ENCODE measurements at places on chromosomes 12 and 14.

- DNase-seq: no peak
Measured at GRCh38 chr12:112121780-112122565, 3.4 kb upstream of the TRAFD1 start.

DNA sequence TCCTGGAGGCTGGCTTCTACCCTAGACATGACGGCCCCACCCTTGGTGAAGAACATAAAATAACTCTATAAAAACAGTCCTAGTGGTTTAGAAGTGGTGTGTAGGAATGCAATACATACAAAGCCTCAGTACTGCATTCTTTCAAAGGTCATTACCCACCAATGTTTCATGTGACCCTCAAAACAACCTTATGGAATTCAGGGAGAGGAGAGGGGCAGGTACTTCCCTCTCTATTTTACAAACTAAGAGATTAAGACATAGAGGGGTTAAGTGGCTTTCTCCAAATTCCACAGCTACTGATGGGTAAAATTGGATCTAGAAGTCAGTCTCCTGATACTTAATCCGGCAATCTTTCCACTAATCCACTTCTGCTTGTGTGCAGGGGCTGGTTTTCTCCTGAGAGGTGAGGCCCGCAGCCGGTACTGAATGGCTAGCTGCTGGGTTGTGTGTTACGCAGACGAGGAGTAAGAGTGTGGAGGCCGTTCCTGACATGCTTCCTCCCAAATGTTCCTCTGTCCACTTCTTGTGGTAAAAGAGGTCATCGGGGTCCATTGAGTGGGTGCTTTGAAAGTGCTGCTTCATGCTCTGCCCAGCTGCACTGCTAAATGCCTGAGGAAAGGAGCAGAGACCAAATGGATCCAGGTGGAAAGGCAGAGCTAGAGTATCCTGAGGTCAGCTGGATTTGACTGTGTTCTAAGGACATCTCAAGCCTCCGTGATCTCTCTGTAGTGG, 16.2 kb downstream of the SLC7A8 start:
- no peak for DNase-seq

DNA sequence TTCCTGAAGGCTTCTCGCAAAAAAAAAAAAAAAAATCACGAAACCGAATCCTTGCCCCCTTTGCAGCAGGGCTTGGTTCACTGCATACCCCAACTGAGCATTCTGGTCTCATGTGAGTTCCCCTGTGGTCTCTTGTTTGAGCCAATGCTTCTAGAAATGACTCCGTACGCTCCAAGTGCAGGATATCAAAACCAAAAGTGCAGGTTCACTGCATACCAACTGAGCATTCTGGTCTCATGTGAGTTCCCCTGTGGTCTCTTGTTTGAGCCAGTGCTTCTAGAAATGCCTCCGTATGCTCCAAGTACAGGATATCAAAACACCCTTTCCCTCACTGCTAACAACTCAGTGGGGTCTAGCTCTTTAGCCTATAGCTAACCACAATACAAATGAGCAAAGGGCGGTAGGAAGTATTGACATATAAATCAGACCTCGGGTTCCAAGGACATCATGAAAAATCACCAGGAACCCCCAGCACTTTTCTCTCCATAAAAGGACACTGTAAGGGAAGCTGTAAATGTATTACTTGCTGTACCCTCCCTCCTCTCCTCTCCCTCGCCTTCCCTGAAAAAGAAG, 206.3 kb upstream of the NOS1 start:
- no peak for DNase-seq

DNA sequence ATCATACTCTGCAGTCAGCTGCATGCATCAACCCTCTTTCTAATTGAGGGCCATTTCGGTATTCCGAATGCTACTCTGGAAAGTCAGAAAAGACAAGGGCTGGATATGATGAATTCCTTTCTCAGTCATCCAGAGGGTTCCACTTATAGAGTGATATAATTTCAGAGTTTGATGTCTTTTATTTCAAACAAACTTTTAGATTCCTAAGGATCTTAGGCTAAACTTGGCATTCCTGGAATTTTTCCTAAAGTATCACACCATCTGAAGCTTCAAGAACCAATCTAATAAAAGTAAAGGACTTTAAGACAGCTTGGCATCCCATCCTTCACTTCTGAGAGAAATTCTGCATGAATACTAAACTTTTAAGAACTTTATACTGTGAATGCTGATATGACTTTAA, 69.3 kb upstream of the KCNJ8 start:
- DNase-seq: no peak

- DNase-seq: no peak
Measured at GRCh38 chr12:49227713-49228112, 37.2 kb upstream of the TUBA1C start.

DNA sequence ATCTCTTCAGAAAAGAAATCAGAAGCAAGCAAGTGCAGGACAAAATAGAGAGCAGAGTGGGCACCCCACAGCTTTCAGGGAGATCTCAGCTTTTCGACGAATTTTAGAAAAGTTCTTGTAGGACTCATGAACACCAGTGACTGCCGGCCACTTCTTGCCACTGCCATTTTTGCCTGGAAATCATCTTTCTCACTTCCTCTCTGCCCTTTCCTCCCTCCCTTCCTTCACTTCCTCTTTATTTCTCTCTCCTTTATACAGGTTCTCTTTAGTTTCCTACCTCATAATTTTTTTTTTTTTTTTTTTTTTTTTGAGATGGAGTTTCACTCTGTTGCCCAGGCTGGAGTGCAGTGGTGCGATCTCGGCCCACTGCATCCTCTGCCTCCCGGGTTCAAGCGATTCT, 185.6 kb downstream of the APAF1 start:
- DNase-seq: no peak

GRCh38 chr12:75208856-75209811, 505 bp downstream of the KCNC2 start:
- no peak for DNase-seq

GRCh38 chr12:117967043-117967442, 1.7 kb downstream of the KSR2 start:
- no peak for DNase-seq

GRCh38 chr14:87873741-87874140, 119.2 kb downstream of the GALC start:
- DNase-seq: no peak

GRCh38 chr14:89649451-89650075, 232.5 kb upstream of the FOXN3 start:
- no peak for DNase-seq

GRCh38 chr12:118999107-118999506, 17.8 kb downstream of the SRRM4 start:
- DNase-seq: no peak

GRCh38 chr14:105641075-105641937, 114.9 kb downstream of the TMEM121 start:
- DNase-seq: no peak

DNA sequence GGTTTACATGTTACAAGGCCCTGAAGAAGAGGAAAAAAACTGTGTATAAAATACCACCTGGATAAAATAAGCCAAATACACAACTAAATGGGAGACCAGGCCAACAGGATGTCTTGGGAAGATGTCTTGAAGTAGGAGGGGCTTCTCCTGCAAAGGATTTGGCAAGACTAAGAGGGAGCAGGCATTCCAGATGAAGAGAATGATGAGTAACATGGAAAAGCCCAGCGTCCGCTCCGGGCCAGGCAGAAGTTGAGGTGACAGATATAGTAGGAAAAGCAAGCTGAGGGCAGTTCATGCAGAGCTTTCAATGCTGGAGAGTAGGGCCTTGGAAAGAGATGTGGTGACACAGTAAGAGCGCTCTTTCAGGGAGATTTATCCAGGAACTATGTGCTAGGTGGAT, 16.1 kb upstream of the EIF4B start:
- no peak for DNase-seq

DNA sequence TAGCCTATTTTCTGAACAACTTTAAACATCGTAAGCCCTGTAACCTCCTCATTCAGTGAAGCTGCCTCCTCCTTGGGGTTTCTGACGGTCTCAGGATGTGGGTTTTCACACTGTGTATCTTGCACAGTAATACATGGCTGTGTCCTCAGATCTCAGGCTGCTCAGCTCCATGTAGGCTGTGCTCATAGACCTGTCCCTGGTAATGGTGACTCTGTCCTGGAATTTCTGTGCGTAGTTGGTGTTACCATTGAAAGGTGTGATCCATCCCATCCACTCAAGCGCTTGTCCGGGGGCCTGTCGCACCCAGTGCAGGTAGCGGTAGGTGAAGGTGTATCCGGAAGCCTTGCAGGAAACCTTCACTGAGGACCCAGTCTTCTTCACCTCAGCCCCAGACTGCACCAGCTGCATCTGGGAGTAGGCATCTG, 980.5 kb downstream of the TMEM121 start:
- DNase-seq: no peak

DNA sequence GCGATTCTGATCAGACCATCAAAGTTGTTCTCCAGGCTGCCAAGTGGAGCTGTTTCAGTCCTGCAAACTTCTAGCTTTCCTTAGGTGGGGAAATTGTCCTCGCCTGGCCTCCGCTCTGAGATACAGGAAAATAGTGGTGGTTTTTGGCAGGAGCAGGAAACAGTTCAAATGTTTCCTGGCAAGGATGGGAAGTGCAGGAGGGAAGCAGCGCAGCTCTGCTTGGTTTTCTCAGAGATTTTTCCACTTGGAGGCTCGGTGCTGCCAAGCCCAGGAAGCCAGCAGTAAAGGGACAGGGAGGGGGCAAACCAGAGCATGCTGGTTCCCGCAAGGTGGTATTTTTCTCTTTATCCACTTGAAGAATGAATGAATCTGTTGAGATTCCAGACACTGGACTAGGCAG, 17.0 kb downstream of the TMEM63C start:
- DNase-seq: no peak

- DNase-seq: no peak
Measured at GRCh38 chr12:79569679-79570078, 121.1 kb downstream of the PAWR start.

DNA sequence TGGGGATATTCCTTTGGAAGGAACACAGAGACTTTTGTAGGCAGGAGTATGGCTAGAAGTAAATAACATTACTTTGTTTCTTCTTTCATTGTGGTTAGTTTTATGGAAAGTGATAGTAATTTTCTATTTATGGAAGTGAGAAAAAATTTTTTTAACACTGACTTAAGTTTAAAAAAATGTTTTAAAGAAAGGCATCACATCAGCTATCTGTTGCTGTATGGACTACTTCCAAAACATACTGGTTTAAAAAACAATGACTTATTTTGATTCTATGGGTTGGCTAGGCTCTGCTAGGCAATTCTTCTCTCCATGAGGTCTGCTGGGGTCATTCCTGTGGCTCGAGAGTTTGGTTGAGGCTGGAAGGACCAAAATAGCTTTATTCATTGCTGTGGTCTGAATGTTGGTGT, 31.7 kb upstream of the SLC38A2 start:
- DNase-seq: no peak

GRCh38 chr14:100413699-100414098, 90.6 kb downstream of the SLC25A47 start:
- no peak for DNase-seq

GRCh38 chr14:61320806-61321384, 484 bp upstream of the PRKCH start:
- DNase-seq: no peak

- peak; percentile 22 for DNase-seq
Measured at GRCh38 chr14:23299211-23299957, 3.3 kb downstream of the PPP1R3E start.

DNA sequence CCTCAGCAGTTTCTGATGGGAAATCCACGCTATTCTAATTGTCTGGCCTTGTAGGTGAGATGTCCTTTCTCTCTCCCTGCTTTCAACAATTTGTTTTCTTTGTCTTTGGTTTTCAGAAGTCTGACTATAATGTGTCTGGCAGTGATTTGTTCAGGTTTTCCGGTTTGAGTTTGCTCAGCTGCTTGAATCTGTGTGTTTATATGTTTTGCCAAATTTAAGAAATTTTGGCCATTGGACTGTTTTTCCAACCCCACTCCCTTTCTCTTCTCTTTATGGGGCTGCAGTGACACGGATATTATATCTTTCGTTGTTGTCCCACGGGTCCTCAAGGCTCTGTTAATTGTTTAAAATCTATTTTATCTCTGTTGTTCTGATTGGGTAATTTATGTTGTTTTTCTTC, 105.0 kb downstream of the ADGRD1 start:
- no peak for DNase-seq

DNA sequence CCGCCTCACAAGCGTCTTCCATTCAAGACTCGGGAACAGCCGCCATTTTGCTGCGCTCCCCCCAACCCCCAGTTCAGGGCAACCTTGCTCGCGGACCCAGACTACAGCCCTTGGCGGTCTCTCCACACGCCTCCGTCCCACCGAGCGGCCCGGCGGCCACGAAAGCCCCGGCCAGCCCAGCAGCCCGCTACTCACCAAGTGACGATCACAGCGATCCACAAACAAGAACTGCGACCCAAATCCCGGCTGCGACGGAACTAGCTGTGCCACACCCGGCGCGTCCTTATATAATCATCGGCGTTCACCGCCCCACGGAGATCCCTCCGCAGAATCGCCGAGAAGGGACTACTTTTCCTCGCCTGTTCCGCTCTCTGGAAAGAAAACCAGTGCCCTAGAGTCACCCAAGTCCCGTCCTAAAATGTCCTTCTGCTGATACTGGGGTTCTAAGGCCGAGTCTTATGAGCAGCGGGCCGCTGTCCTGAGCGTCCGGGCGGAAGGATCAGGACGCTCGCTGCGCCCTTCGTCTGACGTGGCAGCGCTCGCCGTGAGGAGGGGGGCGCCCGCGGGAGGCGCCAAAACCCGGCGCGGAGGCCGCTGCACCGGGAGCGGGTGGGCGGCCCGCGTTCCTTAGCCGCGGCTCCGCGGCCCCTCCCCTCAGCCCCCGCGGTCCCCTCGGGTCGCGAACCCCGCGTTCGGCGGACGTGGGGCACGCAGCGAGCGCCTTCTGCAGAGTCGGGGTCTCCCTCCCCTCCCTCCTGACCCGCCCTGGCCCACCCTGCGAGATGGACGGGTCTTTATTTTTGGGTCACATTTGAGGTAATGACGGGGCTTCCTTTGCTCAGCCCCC, at the start of gene UBC:
TSS of gene UBC (minus strand) at position 259 of the 847 bp plus-strand sequence. CDS start 879 bp downstream, outside the sequence.
- no peak for DNase-seq

DNA sequence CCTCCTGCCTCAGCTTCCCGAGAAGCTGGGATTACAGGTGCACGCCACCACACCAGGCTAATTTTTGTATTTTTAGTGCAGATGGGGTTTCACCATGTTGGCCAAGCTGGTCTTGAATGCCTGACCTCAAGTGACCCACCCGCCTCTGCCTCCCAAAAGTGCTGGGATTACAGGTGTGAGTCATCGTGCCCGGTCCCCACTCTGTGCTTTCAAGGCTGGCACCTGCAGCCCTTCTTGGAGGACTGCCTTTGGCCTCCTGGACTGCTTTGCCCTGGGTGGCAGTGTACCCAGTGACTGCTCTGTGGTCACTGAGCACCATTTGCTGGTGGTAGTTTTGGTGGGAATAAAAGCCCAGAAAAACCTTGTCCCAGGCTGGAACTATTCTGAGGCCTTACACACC, 12.6 kb downstream of the DHRS1 start:
- no peak for DNase-seq

DNA sequence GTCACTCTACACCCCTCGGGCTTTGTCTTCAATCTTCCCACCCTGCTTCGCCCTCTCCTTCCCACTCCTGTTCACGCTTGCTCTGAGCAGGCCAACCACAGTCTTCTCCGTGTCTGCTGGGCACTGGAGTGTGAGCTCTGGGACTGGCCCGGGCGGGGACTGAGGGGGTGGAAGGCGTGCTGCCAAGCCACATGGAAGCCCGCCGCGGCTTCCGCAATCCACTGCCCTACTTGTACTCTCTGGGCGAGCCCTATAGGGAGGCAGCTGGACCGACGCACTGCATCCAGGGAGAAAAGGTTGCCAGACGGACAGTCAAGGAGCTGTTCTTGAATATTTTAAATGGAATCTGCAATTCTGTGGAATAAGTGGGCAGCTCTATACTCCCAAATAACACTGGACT, 24.8 kb downstream of the GOLGA3 start:
- no peak for DNase-seq

GRCh38 chr14:67416810-67417209, 4.8 kb upstream of the PLEK2 start:
- no peak for DNase-seq
